ENCODE measurements at places on chromosomes 12 and 14.

- DNase-seq, result no peak
Measured at GRCh38 chr14:51652168-51653078, 713 bp downstream of the FRMD6 start.

- no peak for DNase-seq
Measured at GRCh38 chr12:124872068-124872719, 8.5 kb upstream of the SCARB1 start.

DNA sequence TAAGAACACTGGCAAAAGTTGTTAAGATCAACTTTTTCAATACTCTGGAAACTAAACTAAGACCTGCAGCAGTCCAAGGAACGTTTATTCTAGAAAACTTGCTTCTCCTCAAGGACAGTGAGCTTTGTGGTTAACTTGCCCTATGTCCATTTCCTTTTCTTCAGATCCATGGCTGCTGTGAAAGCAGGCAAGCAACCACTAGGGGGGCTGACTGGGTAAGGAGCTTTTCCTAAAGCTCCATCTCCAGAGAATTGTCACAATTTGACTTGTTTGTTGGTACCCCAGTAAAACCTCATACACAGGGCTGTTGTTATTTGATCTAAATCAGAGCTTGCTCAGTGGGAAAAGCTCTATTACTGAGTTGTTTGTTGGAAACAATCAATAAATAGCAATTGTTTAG, 10.1 kb upstream of the RPL10L start:
- DNase-seq, result no peak

DNA sequence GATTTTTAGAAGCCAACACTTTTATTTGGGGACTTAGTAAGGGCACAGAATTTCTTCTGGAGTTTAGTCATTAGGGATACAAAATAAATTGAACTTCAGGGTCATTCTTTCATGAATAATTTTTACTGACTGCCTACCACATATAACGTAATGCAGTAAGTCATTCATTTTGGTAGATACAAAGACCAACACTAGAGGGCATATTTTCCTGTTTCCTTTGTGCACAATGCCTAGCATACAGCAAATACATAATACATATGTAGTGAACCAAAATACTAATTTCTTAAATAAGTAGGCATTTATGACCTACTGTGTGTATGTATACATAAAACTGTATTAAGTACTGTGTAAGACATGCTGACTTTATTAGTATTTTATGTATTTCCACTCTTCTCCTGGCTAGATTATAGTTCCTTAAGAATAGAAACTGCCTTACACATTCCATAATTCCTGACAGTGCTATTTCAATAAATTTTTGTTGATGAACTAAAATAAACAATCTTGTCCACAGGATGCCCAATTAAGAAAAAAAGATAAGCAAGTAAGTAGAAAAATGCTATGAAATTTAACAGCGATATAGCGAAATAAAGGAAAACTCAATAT, 47.9 kb downstream of the PPP1R12A start:
- peak; percentile 21 for DNase-seq

- no peak for DNase-seq
Measured at GRCh38 chr14:93014058-93015023, 91.4 kb downstream of the CHGA start.

- no peak for DNase-seq
Measured at GRCh38 chr12:106780010-106780631, 5.6 kb downstream of the RIC8B start.

DNA sequence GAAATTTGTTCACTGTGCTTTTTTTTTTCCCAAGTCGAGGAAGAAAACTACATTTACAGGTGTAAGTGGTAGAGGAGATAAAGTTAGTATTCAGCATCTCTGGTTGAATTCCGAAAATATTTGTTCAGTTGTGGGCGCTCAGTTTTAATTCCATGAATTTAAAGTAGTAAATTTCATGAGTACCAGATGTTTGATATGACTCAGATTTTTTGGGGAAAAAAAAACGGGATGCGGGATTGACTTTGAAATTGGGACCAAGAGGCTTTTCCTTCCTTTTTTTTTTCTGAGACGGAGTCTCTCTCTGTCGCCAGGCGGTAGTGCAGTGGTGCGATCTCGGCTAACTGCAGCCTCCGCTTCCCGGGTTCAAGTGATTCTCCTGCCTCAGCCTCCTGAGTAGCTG, 1.6 kb downstream of the TULP3 start:
- no peak for DNase-seq

- DNase-seq, result peak; percentile 80
Measured at GRCh38 chr14:105351920-105352851, 37.6 kb downstream of the PACS2 start.

GRCh38 chr14:77099425-77100167, 1.5 kb downstream of the CIPC start:
- no peak for DNase-seq

DNA sequence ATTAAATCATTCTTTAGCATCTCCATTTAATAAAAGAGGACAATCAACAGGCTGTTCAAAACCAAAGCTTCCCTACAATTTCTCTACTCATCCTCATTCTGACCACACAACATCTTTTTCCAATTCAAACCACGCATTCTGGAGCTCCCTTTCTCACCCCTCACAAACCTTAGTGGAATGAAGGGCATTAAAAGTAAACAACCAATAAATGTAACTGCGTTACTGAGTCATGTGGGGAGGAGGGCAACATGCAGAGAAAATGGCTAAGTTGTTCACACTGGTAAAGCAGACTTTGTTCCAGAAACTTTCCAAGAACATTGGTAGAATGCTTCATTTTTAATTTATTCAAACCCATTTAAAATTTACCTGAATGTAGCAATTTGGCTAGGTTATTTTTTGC, 19.6 kb downstream of the SOX5 start:
- no peak for DNase-seq

- no peak for DNase-seq
Measured at GRCh38 chr14:68607867-68608573, 184.8 kb downstream of the ZFP36L1 start.

GRCh38 chr14:76729953-76730505, 31.2 kb upstream of the VASH1 start:
- no peak for DNase-seq

GRCh38 chr12:120467439-120467838, 2.1 kb downstream of the SRSF9 start:
- no peak for DNase-seq

- DNase-seq, result no peak
Measured at GRCh38 chr12:127830065-127830460, 436.9 kb upstream of the TMEM132C start.

DNA sequence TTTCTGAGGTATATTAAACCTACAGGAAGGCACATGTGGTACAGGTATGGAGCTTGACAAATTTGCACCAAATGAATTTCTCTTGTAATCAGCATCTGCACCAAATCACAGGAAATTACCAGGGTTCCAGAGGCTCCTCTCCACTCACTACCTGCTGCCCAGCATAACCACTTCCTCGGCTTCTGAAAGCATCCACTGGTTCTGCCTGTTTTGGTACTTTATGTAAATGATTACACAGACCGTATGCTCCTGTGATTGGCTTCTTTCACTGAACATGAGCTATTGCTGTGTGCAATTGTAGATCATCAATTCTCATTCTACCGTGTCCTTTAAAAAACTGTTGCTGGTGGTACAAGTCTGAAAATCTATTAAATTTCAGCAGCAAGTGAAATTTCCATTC, 522.1 kb downstream of the TMEM132D start:
- DNase-seq, result no peak

- DNase-seq, result no peak
Measured at GRCh38 chr12:49198431-49199155, 9.7 kb upstream of the TUBA1A start.

DNA sequence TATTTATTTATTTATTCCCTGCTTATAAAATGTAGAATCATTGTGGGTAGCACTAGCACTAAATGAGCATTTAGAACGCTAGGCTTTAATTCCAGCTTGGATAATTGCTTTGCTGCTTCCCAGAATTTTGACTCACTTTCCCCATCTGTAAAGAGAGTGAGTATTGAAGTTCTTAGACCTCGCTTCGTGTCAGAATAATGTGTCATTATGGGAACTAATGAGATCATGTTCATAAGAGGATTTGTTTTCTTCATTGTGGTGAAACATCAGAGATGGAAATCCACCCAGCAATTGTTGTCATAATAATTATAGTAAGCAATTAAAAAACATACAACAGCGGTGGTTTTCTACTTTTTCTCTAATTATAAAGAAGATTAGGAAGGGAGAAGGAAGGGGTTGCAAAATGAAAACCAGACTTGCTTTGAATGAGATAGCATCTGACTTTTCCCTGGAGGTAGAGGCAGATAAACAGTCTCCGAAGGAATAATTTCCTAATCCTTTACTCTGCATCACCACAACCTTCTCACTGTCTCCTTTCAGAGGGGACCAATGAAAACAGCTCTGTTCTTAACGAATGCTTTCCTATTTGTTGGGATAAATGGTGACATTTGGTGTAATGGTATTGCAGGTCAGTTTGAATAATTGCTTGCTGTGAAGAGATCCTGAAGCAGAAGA, 86.8 kb upstream of the ARHGAP5 start:
- no peak for DNase-seq

DNA sequence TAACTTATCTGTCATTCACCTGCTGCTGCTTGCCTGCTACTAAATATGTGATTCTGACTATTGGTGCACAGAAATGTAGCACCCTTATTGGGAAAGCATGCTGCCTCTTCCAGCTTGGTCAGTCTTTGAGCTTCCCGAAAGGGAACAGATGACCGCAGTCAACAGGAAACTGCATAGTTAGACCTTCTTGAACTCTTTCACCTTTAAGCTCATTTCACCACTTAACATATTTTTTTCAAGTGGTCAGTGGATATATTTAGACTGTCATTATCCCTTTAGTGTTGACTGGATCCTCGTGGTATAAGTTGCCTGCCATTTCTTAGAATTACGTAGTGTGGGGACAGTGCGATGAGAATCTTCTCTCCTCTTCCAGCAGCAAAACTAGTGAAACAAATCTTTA, 224.9 kb downstream of the FBXL14 start:
- no peak for DNase-seq

DNA sequence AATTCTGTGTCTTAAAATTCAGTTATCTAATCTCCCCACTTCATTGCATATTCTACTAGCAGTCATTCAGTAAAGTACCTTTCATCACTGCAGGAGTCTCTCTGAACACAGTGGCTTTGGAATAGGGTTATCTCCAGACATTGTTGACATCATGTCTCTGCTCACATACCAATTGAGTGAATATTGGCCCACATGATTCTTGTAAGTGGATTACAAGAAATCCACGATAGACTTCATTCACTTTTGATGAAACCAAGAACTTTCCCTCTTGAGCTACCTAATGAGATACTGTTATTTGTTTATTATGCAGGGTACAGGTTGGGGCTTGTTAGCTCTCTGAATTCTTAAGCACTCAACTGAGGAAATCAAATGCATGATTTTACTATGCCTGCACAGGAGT, 284.9 kb downstream of the RAD51B start:
- DNase-seq, result no peak

GRCh38 chr12:10140001-10140400, 10.0 kb upstream of the CLEC7A start:
- DNase-seq, result peak; percentile 31

DNA sequence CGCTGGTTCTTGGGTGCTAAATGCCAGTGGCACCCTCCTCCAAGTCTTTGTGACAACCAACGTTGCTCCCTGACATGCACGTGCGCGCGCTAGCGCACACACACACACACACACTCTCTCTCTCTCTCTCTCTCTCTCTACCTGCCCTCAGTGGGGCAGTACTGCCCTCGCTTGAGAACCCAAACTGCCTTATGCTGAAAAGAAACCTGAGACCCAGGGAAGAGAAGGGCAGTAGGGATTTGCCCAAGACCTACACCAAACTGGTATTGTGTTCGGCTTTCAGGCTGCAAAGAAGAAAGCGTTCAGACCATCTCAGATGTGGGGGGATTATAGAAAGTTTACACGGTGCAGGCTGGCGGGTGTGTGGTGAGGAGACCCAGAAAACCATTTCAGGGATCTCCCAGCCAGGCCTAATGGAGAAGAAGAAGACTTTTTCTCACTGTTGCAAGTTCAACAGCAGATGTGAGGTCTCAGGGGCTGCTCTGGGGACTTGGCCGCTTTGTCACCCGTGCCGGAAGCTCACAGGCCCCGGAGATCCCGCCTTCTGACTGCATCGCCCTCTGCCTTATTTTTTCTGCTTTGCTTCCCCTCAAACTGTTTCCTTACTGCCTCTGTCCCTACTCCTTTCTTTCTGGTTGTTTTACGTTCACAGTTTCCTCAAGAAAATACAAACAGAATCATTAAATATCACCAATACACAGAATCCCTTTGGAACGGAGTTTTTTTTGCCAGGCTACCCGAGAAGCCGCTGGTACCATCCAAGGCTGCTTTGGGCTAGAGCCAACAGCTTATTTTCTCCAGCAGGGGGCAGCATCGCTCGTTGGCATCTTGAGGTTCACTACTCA, 82.4 kb downstream of the PPM1A start:
- peak; percentile 66 for DNase-seq

DNA sequence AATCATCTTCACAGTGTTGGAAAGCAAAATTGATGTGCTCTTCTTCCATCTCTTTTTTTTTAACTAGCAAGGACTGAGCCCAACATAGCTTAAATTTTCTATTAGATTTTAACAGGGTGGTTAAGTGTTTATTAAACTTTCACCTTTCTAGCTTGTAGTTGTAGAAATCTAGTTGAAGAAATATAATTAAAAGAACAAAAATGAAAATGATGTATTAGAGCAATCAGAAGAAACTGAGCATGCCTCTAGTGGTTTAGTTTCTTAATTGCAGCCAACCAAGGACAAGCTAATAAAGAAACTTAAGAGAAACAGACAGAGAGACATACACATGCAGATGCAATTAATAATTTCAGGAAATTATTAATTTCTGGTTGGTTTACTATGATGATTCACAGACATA, 673.0 kb upstream of the LMO3 start:
- DNase-seq, result no peak

Data from central memory CD4-positive, alpha-beta T cell (primary cell).